ENCODE measurements at places on chromosomes 6 and 20.

DNA sequence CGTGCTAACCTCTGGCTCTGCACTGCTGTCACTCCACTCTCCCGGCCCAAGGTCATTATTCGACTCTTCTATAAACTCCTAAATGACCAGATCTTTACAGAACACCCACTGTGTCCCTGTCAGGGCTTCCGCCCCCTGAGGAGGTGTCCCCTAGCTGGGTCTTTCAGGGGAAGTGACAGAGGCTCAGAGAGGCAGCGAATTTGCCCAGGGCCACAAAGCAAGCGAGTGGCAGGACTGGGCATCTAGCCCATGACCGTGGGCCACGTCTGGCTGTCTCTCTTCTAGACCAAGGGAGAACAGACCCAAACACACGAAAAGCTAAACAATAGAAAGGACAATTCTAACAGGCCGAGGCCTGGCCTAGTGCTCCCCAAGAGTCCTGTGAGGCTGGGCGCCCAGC, 27.4 kb downstream of the FOXF2 start:
- no peak for DNase-seq

- peak; percentile 39 for DNase-seq
These were observed 57.8 kb downstream of the SLC2A10 start for GRCh38 chr20:46767127-46767761.

DNA sequence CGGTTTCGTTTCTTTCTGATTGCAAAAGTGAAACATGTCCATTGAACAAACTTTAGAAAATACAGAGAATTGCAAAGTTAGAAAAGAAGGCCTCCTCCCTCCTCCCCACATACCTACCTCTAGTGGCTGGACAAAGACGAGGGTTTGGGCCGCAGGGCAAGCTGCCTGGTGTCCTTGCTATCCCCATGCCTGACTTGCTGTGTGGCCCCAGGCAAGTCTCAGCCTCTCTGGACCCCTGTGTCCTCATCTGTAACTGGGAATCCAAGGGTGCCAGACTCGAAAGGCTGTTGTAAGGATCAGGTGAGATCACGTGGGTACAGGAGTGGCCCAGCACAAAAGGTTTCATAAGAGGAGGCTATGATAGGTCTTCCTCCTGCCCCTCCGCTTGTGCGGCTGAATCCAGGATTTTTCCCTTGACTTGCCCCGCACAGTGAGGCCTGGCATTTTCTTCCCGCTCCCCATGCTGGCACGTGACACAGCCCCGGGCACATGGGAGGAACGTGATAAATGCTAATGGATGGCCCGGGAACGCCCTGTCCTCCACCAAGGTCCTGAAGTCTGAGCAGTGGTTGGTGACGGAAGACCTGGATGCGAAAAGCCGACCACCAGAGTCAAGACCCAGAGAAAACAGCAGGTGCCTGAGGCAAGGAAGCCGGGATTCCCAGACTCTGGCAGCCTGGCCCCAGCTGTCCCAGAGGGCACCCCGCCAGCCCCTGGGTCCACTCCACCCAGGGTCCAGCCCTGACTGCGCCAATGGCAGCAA, 55.8 kb downstream of the UBE2V1 start:
- no peak for DNase-seq

GRCh38 chr6:25132934-25133333, 146.2 kb upstream of the CARMIL1 start:
- no peak for DNase-seq

DNA sequence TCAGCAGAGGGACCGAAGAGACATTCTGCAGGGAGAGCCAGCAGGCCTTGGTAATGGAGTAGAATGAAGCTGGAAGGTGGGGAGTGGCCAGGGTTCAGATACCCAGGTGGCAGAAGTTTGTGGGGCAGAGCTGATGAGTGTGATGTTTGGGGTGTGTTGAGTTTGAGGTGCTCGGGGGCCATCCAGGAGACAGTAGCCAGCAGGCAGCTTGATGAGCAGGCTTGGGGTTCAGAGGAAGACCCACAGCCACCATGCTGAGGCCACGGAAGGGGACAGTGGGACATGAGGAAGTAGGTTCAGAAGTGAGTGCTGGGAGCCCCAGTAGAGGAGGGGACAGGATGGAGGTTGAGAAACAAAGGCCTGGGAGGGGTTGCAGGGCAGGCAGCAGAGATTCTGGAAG, 11.1 kb upstream of the FOXS1 start:
- no peak for DNase-seq

- no peak for DNase-seq
These were observed 33.7 kb upstream of the CCND3 start for GRCh38 chr6:41975276-41975675.

GRCh38 chr6:111780393-111780792, 92.9 kb downstream of the FYN start:
- no peak for DNase-seq

Data from GM10248 (cell line).